ENCODE measurements at places on chromosomes 7 and 10.
A peak's percentile ranks its signal among the peaks of the same experiment; 100 is the strongest.

GRCh38 chr7:32890010-32890792 lies 1.4 kb downstream of the KBTBD2 start:
- peak; percentile 63 for DNase-seq

DNA sequence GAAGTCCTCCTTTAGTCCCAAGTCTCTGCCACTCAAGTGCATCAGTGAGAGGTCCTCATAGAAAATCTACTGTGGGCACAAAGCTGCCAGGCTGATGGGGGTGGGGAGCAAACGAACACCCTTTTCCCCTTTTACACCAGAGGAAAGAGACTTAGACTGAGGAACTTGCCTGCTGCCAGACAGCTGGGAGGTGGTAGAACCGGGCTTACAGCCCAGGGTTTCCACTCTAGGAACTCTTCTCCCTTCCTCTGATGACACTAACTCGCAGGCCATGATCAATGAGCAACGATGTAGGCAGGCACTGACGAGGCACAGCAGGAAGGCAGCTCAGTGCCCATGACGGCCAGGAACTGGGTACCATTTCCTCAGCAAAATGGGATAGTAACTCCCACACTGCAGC lies 11.0 kb upstream of the SH2D4B start:
- DNase-seq = no peak

- no peak for DNase-seq
Measured at GRCh38 chr7:22356010-22356691, 803 bp downstream of the RAPGEF5 start.

GRCh38 chr10:83083831-83084230 lies 1055.5 kb upstream of the GHITM start:
- DNase-seq = no peak

DNA sequence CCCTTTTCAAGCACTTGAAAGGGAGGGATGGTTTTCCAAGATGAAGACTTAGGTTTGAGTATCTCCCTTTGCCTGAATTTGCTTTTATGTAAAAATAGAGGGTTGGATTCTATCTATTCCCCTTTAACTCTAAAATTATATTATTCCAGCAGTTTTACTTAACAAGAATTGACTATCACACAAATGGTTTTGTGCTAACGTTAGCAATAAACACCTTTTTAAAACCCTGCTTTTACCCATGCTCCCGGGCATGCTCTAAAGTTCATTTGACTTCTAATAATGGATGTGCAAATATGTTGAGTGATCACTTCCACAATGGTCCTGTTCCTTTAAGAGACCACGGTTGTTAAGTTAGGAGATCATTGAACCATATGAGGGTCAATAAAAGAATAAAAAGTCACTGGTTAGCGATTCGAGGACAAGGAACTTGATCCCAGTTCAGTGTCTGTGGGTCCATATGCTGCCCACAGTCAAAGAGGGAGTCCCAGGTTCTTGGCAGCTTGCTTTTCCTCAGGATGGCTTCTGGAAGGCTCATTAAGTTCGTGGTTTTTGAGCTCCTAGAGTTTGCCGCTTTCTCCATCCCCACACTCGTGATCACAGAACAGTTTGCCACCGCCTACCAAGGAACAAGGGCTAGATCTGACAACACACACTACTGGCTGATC lies at the start of gene TMEM236:
Gene TMEM236 (plus strand): TSS at position 421 of the 665 bp plus-strand sequence. CDS start 95 bp downstream, at position 516.
- no peak for DNase-seq

- DNase-seq = no peak
Measured at GRCh38 chr7:46834921-46835320, 747.0 kb downstream of the TNS3 start.

DNA sequence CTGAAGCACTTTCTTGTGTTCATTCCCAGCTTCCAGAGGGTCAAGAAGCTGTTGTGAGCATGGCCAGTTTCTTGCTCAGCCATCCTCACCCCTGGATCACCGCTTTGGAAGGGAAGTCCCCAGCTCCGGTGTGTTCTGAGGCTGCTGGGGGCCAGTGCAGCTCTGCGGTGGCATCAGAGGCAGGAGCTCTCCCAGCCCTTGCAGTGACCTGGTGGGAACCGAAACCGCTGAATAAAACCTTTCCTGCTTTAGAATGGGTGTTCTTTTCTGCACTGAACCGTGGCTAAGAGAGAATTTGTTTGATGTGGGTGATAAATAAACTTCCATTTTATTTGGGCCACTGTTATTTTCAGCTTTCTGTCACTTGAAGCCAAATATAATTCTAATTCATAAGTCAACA lies 450.9 kb upstream of the VSTM2A start:
- DNase-seq = no peak

DNA sequence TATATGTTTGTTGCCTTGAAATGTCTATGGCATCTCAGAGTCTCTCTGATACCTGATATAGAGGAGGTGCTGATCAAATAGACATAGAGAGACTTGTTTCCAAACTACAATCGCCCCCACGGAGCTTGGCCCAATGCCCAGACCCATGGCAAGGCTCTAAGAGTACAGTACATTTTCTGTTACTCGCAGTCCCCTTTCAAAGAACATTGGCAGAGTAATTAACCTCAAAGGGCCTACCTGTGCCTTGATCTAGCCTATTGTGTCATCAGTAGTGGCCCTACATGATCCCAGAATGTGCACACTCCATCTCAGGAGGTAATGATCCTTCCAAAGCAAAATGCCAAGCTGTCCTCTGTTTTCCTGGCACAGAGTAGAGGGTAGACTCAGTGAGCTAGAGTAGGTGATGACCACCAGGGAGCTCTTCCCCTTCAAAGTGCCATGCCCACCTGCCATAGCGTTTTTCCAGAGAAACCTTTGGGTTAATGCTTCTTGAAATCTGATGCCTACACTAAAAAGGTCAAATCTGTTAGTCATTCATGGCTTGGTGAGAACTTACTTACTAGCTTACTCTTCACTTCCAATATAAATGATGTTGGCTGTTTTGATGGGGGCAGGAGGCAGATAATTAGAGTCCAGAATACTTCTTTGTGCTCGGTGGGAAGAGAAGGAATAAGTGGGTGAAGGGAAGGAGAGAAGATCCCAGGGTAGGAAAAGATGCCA lies 41.2 kb upstream of the ACSL5 start:
- no peak for DNase-seq

GRCh38 chr10:58782876-58783851 lies 270.5 kb downstream of the BICC1 start:
- no peak for DNase-seq

DNA sequence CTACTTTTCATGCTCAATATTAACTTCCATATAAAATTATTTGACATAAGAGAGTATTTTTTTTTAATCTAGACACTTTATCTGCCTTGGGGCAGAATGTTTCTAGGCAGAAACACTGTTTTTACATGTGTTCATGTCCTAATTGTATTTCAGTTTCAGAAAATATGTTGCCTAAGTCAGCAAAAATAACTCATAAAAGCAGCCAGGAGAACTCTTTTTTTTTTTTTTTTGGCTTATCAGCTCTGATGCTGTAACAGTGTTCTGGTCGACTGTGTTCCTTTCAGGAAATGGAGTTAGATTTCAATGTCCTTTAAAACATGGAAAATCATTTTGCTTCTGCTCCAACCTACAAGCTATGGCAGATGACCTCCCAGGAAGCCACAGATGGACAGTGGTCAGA lies 63.2 kb upstream of the OPALIN start:
- no peak for DNase-seq

DNA sequence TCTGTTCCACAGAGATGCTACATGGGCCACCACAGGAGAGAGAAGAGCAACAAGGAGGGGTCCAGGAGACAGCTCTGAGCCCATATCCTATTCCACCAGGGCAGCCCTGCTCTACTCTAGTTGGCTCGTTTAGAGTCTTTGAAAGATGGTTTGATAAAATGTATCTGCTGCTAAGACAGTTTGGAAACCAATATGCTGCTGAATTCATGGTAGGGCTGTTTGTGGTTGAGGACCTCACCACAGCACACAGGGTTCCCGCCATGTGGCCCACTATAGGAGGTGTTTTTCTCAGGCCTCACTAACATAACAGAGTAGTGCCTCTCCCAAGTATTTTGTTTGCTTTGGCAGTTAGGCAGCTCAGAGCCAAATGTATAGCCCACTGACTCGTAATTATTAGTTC lies 35.8 kb upstream of the ZC3HAV1L start:
- no peak for DNase-seq

GRCh38 chr7:15778191-15778590 lies 91.7 kb upstream of the MEOX2 start:
- DNase-seq = no peak

GRCh38 chr10:112363696-112364688 lies 9.9 kb upstream of the ACSL5 start:
- DNase-seq = no peak

GRCh38 chr7:51062222-51062987 lies 254.2 kb downstream of the COBL start:
- no peak for DNase-seq

DNA sequence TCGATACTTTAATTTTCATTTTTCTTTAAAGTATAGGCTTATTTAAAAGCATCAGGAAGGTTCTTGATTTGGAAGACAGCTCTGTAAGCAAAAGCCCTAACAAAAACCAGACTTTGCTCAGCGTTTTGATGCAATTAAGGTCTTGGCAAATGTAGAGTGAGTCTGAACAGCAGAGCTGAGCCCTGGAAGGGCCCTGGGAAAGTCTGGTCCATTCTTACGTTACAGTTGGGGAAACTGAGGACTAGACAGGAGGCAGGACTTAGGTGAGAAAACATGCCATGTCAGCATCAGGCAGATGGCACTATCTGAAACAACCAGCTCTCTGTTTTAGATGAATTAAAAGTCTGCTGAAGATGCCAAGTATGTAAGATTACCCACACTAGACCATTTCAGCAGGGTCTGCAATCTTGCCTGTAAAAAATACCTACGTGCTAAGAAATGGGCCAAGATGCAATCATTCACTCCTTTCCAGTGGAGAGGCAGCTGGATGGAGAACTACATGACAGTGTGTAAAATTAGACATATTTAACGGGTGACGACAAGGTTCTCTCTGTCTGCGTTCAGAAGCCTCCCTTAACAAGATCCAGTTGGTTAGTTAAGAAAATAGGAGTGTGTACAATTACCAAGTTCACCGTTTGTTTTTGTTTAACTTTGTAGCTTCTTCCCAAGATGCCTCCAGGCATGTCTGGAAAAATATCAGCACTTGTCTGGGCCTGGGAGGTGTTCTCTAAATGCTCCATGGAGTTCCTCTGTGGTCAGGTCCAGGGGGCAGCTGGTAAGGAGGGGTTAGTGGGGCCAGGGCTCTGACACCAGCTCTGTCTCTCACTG lies 502.3 kb upstream of the ZMIZ1 start:
- no peak for DNase-seq

DNA sequence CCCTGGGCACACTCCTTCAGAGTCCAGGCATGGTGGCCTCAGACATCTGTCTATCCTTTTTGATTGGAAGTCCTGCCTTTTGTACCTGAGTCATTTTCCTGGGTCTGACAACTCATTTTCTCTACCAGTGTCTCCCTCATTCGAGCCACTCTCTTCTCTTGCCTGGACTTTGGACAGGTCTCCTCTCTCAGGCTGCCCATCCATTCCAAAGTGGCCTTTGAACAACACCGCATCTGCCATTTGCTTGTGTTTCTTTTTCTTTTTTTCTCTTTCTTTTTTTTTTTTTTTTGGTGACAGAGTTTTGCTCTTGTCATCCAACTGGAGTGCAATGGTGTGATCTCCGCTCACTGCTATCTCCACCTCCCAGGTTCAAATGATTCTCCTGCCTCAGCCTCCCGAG lies 142.1 kb upstream of the COBL start:
- no peak for DNase-seq

DNA sequence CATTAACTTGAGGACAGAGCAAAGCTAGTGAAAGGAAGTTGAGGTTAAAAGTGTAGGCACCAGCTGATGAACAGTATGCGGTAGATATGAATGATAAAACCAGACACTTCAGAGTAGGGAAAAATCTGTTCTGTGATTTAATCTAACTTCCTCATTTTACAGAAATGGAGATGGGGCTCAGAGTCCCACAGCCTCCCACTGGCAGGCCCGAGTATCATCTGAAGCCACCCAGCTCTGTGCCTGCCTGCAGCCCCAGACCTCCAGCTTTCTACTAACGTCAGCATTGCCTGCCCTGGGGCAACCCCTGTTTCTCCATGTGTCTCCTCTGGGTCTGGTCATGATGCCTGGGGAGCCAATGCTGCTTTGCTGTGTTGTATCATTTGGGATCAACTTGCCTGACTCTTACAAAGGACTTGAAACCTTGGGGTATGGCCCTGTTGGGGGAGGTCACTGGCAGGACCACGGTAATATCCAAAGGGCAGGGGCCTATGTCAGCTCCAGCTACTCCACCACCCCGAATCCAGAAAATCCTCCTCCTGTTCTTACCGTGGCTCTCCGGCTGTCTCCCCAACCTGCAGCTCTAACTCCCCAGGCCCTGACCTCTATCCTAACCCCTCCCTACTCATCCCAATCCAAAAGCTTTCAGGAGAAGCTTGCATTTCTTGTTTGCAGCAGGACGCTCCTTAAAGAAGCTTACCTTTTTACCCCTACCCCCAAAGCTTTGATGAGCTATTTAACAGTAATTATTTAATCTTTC lies 56.2 kb upstream of the NPY start:
- DNase-seq = no peak

DNA sequence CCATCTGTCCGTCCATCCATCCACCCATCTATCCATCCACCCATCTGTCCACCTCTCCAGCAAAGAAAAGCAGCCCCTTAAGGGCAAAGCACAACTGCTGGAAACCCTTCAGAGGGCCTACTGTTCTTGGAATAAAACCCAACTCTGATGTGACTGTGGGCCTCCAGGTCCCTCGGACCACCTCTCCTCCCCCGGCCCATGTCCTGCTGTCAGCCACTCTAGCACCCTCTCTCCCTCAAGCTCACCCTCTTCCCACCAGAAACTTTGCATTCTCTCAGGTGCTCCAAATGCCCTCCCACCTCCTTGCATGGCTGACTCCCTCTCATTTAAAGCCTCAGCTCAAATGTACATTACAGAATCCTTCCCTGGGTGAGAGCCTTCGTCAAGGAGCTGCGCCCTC lies 110.3 kb downstream of the ARHGAP22 start:
- DNase-seq = no peak

DNA sequence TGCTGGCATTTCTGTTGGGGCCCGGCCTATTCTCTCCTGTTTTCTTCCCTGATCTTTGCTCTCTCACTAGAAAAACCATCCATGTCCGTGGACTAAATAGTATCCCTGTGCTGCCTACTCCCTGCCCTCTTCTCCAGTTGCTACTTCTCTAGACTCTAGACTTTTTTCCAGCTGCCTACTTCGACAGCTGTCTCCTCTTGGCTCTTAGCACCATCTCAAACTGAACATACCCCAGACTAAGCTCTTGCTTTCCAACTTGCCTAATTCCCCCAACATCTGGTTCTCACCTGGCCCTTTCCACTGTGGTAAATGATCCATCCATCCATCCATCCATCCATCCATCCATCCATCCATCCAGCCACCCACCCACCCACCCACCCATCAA lies 19.5 kb downstream of the ADCYAP1R1 start:
- no peak for DNase-seq

- no peak for DNase-seq
Measured at GRCh38 chr7:150388709-150389531, 9.8 kb downstream of the ZNF775 start.

GRCh38 chr7:108384716-108385483 lies 71.3 kb downstream of the NRCAM start:
- DNase-seq = no peak

- no peak for DNase-seq
Measured at GRCh38 chr7:157357129-157358040, 20.6 kb downstream of the DNAJB6 start.

GRCh38 chr10:124647421-124648130 lies 96.6 kb downstream of the FAM53B start:
- peak; percentile 77 for DNase-seq
